RPMI7951 (cell line): ENCODE measurements at places on chromosomes 2 and 18.

- peak; percentile 10 for DNase-seq
Observed at GRCh38 chr18:7766817-7767216, 199.7 kb downstream of the PTPRM start.

- peak; percentile 36 for DNase-seq
Observed at GRCh38 chr2:9846554-9846953, 3.3 kb downstream of the TAF1B start.

GRCh38 chr2:120833127-120833675 is 97.5 kb downstream of the GLI2 start:
- DNase-seq: no peak

DNA sequence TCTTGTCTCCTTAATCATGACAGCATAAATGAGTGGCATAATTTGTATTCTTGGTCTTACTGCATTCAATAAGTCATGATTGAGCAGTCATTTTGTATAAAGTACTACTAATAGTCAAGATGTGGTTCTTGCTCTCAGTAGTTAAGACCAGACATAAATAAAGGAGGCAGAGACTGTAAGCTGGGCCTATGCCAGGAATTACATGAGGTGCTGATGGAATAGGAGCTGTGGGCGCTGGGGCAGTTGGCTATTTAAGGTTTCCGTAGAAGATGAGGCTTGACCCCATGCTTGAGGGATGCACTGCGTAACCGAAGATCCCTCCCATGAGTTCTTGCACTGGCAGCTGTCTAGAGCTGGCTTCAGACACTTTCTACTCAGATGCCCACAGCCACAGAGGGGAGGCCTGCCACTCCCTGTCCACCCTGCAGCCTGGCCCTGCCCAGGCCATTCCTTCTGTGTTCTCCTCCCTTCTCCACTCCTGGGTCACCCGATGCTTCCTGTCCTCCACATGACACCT is 150.9 kb upstream of the REV1 start:
- DNase-seq: no peak

DNA sequence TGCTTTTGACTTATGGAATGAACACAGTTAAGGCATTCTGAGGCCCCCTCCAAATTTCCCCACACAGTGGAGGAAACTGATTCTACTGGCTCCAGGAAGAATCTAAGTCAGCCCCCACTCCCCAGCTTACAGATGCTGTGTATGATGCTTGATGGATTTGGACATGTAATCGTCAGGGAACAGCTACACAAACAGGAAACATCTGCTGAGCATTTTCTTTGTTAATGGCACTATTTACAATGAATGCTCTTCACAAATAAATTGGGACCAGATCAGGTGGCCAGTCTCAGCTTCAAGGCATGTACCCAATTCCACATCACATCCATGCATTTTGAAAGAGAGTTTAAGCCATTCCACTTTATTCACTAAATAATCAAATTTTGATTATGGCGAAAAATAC is 562.3 kb downstream of the SOX11 start:
- no peak for DNase-seq

GRCh38 chr2:237352279-237352845 is 61.6 kb downstream of the COL6A3 start:
- peak; percentile 56 for DNase-seq
